LHCN-M2 (cell line): ENCODE measurements at places on chromosomes 16 and 17. TPM values are rescaled to one million over a fixed set of nuclear protein-coding genes. Genes with fewer than 3 reads are reported as not detected.
A peak's percentile ranks its signal among the peaks of the same experiment; 100 is the strongest.

The NACA2 gene
- total RNA-seq, result not detected in 2 replicates

The TBC1D3I gene
- total RNA-seq, result 0.23 TPM in 1 of 2 replicates, not detected in the other

DNA sequence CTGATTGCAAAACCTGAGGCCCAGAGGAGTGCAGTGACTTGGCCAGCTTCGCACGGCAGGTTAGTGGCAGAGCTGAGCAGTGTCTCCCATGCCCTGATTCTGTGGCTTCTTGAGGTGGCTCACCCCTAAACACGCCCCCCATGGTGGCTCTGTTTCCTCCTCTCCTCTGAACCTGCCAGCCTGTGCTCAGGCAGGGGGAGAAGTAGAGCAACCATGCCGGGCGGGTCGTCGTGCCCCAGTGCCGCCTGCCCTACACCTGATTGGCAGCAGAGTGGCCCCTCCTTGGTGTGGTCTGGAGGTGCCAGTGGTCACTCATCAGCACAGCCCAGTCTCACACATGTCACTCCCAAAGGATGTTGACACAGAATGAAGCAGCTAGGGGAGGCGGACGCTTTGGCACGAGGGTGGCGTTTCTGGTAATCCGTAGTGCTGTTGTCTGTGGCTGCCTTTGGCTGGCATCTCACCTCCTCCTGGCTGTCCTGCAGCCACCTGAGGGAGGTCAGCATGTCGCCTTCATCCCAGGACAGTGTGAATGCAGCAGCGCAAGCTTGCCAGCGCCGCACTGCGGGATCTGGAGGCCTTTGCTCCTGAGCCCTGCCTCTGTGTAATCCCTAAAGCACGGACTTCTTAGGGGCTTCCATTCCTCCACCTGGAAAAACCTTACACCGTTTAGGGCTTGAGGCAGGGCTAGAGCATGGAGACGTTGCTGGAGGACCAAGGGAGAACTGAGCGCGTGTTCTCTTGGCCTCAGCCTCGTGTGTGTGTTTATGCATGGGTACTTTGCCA, 294.7 kb downstream of the SEC14L1 start:
- DNase-seq, result no peak

- DNase-seq, result peak; percentile 73
Measured at GRCh38 chr17:55426851-55427586, 5.4 kb upstream of the MMD start.

- DNase-seq, result no peak
Measured at GRCh38 chr17:81976332-81977210, 858 bp upstream of the ASPSCR1 start.
